Neural progenitor cell (in vitro differentiated cells): ENCODE measurements at places on chromosomes 11 and 22. TPM values are rescaled to one million over a fixed set of nuclear protein-coding genes. Genes with fewer than 3 reads are reported as not detected.
A peak's percentile ranks its signal among the peaks of the same experiment; 100 is the strongest.

DNA sequence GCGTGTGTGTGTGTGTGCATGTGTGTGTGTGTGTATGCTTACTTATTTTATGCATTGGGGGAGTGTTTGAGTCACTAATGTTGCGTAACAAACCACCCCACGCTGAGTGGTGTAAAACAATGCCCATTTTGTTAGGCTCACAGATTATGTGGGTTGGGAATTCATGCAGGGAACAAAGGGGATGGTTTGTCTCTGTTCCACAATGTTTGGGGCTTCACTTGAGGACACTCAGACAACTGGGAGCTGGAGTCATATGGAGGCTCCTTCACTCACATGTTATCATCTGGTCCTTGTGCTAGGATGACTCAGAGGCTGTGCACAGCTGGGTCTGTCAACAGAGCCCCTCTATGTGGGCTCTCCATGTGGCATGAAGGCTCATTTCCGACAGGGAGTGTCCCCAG, 51.3 kb upstream of the LARGE1 start:
- peaks cover 5% of the 10 kb centered on the region for H3K4me1 ChIP-seq
- H3K27ac ChIP-seq, result no peak overlapping the region
- no peaks in the 10 kb centered on the region for H3K27me3 ChIP-seq
- DNase-seq, result peak; percentile 10
- no peaks in the 10 kb centered on the region for H3K36me3 ChIP-seq
- H3K4me3 ChIP-seq, result no peak overlapping the region

- peak overlapping the region; percentile 73 for H3K27ac ChIP-seq
- H3K4me1 ChIP-seq, result peaks cover 35% of the 10 kb centered on the region
- H3K36me3 ChIP-seq, result no peaks in the 10 kb centered on the region
Measured at GRCh38 chr11:111937461-111937769, 272 bp downstream of the DIXDC1 start.

GRCh38 chr11:12274056-12274455, 103.3 kb upstream of the PARVA start:
- no peak overlapping the region for H3K27ac ChIP-seq
- H3K36me3 ChIP-seq, result no peaks in the 10 kb centered on the region
- H3K27me3 ChIP-seq, result no peaks in the 10 kb centered on the region
- no peak overlapping the region for H3K4me3 ChIP-seq
- no peaks in the 10 kb centered on the region for H3K4me1 ChIP-seq

The C22orf15 gene
- 0.56 and 3.0 TPM in 2 replicates for total RNA-seq

DNA sequence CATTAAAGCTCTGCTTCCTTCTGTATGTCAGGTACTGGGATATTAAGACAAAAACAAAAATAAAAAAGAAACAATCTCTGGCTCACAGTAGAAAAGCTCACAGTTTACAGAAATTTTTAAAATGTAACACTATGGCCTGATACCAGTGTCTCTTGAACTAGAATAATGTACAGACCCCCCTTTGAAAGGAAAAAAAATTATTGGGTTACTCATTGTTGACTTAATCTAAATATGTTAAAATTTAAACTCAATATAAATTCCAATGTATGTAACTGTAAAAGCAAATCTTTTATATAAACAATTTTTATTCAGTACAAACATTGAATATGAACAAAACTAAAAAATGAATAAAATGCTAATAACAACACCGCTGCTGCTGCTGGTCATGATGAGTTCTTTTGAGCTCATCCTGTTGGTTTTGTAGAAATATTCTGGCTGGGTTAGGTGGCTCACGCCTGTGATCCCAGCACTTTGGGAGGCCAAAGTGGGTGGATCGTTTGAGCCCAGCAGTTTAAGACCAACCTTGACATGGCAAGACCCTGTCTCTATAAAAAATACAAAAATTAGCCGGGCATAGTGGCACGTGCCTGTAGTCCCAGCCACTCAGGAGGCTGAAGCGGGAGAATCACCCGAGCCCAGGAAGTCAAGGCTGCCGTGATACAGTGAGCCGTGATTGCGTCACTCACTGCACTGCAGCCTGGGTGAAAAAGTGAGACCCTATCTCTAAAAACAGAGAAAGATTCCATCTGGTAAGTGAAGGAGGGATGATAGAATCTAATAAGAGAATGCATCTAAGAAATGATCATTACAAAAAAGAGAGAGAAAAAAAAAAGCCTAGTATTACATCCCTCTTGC, 11.8 kb upstream of the KCNE3 start:
- H3K4me3 ChIP-seq, result no peak overlapping the region
- DNase-seq, result no peak
- H3K36me3 ChIP-seq, result no peaks in the 10 kb centered on the region
- H3K4me1 ChIP-seq, result no peaks in the 10 kb centered on the region
- H3K27ac ChIP-seq, result no peak overlapping the region
- no peaks in the 10 kb centered on the region for H3K27me3 ChIP-seq

GRCh38 chr22:25153961-25154666, 45.5 kb upstream of the CRYBB3 start:
- peaks cover 4% of the 10 kb centered on the region for H3K4me1 ChIP-seq
- H3K4me3 ChIP-seq, result no peak overlapping the region
- peak; percentile 51 for DNase-seq
- no peaks in the 10 kb centered on the region for H3K36me3 ChIP-seq
- no peaks in the 10 kb centered on the region for H3K27me3 ChIP-seq

DNA sequence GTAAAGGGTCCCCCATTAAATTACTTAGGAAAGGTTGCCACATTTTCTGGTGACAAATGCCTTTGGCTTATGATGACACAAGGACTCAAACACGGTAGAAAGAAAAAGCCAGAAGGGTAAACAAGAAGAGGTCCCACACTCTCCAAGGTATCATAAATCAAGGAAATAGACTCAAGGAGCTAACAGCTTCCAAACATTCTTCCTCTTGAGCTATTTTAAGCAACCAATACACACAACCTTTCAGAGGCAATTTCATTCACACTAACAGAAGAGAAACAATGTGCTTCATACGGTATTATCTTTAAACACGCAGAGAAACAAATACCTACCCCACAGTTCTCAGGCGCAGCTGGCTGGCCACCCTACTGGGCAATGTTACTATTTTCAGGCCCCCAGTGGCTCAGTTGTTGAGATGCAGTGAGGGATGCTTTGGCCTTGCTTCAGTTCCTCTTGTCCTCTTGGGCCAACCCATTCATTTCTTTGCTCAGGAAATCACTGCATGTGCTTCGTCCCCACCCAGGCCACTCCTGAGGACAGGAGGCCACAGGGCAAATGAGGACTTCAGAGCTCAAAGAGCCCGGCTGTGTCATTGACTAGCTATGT, 15.8 kb downstream of the ABTB2 start:
- H3K27me3 ChIP-seq, result no peaks in the 10 kb centered on the region
- DNase-seq, result peak; percentile 41
- no peak overlapping the region for H3K27ac ChIP-seq
- H3K4me1 ChIP-seq, result peaks cover 12% of the 10 kb centered on the region

GRCh38 chr11:45899448-45900174, 7.5 kb downstream of the FREY1 start:
- DNase-seq, result peak; percentile 97
- peak overlapping the region; percentile 89 for H3K27ac ChIP-seq
- peak overlapping the region; percentile 65 for H3K4me3 ChIP-seq
- H3K36me3 ChIP-seq, result no peaks in the 10 kb centered on the region
- peaks cover 12% of the 10 kb centered on the region for H3K27me3 ChIP-seq

DNA sequence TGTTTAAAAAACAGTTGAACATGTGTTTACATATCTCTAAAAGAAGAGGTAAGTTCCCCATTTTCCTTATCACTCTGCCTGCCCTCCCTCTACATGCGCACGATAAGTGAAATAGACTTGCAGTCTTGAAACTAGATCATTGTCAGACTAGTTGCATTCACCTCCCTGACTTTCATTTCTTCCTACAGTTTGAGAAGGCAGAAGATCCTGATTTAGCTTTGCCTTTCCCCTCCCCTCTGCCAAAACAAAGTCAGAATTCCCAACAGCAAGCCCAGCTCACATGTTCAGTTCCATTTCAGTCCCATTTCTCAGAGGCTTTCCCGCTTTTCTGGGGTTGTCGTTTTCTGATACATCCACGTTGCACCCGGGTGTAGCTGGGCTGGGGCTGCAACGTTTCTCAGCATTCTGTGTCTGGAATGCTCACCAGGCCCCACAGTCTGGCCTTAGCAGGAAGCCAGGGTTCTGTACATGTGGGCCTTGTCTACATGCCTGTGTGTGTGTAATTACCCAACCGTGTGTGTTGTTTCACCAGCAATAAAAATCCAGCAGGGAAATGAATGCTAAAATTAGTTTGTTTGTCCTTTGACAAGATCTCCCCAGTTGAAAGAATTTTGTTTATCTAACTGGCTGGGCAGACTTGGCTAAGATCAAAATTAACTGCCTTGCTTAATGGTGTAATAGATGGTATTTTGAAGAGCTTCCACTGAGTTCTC, 179.2 kb downstream of the DBX1 start:
- H3K27ac ChIP-seq, result no peak overlapping the region
- H3K4me1 ChIP-seq, result peaks cover 10% of the 10 kb centered on the region
- H3K4me3 ChIP-seq, result no peak overlapping the region
- no peak for DNase-seq
- no peaks in the 10 kb centered on the region for H3K36me3 ChIP-seq
